ENCODE measurements at places on chromosomes 1 and 21.

- DNase-seq = peak; percentile 55
These were observed 3.2 kb upstream of the TRAF5 start for GRCh38 chr1:211323156-211324063.

DNA sequence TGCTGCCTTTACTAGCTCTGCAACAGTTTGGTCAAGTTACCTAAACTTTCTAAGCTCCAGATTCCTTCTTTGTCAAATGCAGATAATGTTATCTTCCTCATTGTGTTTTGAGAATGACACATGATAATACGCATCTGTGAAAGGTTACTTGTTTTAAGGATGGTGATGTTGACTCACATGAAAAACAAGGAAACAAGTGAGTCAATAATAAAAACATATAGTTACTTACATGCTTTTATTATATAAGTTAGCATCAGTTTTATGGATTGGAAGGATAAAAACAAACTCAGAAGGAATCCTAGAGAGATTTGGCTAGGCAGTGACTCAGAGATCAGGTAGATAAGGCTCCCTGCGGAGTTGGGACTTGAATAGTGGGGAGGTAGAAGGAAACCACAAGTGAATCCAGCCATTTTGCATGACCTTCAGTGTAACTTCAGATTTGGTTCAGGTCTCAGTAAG is 144.6 kb downstream of the LMO4 start:
- no peak for DNase-seq

DNA sequence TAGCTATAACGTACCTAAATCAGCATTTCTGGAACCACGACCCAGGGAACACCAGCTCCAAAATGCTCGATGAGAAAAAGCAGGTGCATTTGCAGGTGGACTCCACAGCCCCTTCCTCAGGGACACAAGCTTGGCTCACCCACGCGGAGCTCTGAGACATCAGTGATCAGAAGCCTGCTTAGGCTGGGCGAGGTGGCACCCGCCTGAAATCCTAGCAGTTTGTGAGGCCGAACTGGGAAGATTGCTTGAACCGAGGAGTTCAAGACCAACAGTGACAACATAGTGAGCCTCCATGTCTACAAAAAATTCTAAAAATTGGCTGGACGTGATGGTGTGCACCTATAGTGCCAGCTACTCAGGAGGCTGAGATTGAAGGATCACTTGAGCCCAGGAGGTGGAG is 2.5 kb upstream of the TSPEAR start:
- DNase-seq = no peak

- no peak for DNase-seq
These were observed 198.0 kb downstream of the HUNK start for GRCh38 chr21:32070676-32071330.

GRCh38 chr1:58657082-58657481 is 42.8 kb downstream of the MYSM1 start:
- DNase-seq = no peak

DNA sequence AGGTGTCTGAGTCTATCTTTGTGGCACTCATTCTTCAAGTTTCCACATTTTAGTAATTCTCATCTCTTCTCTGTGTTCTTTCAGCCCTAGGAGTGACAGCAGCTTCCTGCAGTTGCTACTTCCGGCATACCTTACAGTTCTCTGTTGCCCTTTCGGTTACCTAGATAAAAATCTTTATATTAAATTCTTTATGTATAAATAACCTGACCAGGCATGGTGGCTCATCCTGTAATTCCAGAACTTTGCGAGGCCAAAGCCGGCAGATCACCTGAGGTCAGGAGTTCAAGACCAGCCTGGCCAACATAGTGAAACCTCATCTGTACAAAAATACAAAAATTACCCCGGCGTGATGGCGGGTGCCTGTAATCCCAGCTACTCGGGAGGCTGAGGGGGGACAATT is 62.9 kb downstream of the CDKN2C start:
- no peak for DNase-seq

GRCh38 chr1:181646710-181647109 is 163.4 kb downstream of the CACNA1E start:
- DNase-seq = no peak

DNA sequence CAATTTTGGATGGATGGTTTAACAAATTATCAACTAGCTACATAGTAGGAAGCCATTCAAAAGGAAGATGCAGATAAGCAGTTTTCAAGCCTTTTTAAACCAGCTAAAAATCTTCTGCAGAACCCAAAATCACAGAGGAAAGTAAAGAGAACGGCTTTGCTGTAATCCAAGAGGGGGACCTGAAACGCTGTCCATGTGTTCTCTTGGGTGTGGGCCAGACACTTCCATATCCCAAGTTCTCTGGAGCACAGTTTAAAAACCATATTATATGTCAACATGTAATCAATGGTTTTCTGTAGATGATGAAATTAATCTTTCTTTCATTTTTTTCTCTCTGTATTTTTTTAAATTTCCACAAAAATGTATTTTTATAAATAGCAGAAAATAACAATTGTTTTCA is 90.5 kb downstream of the SELENOF start:
- no peak for DNase-seq

GRCh38 chr1:205421798-205422197 is at the start of gene LEMD1:
Gene LEMD1 (minus strand): TSS chr1:205422056. CDS start chr1:205420536, 1,520 bp downstream.
- DNase-seq = no peak

DNA sequence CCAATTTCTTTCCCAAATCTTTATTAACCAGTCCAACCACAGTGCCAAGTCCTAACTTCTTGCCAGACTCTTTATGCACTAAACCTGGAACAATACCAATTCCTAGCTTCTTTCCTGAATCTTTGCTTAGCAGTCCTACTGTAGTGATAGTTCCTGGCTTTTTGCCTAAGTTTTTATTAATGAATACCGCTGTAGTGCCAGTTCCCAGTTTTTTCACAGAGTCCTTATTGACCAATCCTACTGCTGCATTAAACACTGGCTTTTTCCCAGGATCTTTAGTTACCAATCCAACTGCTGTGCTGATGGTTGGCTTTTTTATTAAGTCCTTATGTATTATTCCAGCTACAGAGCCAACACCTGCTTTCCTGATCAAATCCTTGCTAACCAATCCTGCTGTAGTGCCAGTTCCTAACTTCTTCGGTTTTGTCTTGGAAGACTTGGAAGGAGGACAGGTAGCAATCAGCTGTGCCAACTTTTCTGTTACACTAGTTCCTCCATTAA is 80.8 kb downstream of the ASH1L start:
- DNase-seq = no peak

- no peak for DNase-seq
These were observed 16.6 kb downstream of the UTP11 start for GRCh38 chr1:38029081-38029681.

- DNase-seq = no peak
These were observed 67.7 kb downstream of the FCRL5 start for GRCh38 chr1:157484573-157484972.
